Astrocyte (in vitro differentiated cells and primary cell): ENCODE measurements at places on chromosomes 6 and 20. TPM values are rescaled to one million over a fixed set of nuclear protein-coding genes. Genes with fewer than 3 reads are reported as not detected.

The RAET1G gene
- not detected in 2 replicates for total RNA-seq

The TCF21 gene
- total RNA-seq, result 0.52 and 0.94 TPM in 2 replicates

The CCN6 gene
- not detected in 2 replicates for total RNA-seq

The USP49 gene
- 3.8 and 5.5 TPM in 2 replicates for total RNA-seq

The RAET1E gene
- not detected in 2 replicates for total RNA-seq

The TGM2 gene
- 48.2 and 98.9 TPM in 2 replicates for total RNA-seq

The B3GALT4 gene
- total RNA-seq, result 1.5 and 1.8 TPM in 2 replicates

The AKAP12 gene
- total RNA-seq, result 76.1 and 115 TPM in 2 replicates

The EPHA7 gene
- 0.55 and 0.82 TPM in 2 replicates for total RNA-seq

The SALL4 gene
- total RNA-seq, result 15.0 and 21.7 TPM in 2 replicates

The MUC21 gene
- total RNA-seq, result not detected in 2 replicates

The SRSF12 gene
- 7.0 and 9.2 TPM in 2 replicates for total RNA-seq

The HFE gene
- total RNA-seq, result 5.7 and 7.7 TPM in 2 replicates

- peaks cover under 1% of the 10 kb centered on the region for H3K36me3 ChIP-seq
- H3K4me3 ChIP-seq, result no peak overlapping the region
- H3K27ac ChIP-seq, result no peak overlapping the region
- H3K4me1 ChIP-seq, result peaks cover 3% of the 10 kb centered on the region
- DNase-seq, result peak; percentile 43
These were observed 39.2 kb downstream of the PLAGL2 start for GRCh38 chr20:32168184-32168910.

- peaks cover 5% of the 10 kb centered on the region for H3K4me1 ChIP-seq
- no peak overlapping the region for H3K4me3 ChIP-seq
- no peak overlapping the region for H3K27ac ChIP-seq
- DNase-seq, result peak; percentile 10
These were observed 132.6 kb downstream of the PHACTR1 start for GRCh38 chr6:12848964-12849808.

DNA sequence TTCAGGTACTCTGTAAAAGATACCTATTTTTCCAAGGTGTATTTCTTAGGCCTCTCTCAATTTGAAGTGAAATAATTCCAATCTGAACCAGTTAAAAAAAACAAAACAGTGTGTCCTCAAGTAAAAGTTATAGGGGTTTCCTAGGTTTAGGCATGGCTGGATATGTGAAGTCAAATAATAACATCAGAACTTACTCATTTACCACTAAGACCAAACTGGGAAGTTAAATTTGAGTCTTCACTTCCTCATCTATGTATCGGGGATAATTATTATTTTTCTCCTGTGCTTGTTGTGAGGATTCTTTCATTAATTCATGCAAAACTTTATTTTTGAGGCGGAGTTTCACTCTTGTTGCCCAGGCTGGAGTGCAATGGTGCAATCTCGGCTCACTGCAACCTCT is 86.2 kb upstream of the PTPRK start:
- H3K4me3 ChIP-seq, result no peak overlapping the region
- H3K27me3 ChIP-seq, result no peaks in the 10 kb centered on the region
- no peak for DNase-seq
- no peak overlapping the region for H3K27ac ChIP-seq

DNA sequence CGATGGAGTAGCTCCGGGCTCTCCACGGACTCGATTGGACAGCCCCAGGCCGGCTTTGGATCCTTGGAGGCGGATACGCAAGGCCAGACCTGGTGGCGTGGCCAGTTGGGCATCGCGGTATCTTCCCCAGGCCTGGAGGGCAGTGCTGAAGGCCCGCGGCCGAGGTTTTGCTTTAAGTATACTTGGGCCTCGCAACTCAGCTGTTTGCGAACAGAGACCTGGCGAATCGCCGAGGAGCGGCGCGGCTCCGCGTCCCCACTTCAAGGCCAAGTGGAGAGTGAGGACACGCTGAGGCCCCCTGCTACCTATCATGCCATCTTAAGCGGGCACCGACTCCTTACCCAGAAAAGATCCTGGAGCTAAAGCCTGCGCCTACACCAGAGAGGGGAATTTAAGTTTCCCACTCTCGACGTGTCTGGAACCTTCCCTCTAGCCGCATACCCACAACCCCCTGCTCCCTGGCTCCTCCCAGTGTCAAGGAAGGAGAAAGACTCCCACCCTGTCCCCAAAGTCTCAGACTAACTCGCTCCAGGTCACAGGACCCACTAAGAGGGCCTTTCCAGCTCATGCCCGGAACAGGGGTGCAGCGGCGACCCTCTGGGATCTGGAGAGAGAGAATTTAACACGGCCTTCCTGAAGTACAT is 4.1 kb downstream of the LINC00237 start:
- no peak overlapping the region for H3K4me3 ChIP-seq
- H3K27me3 ChIP-seq, result peaks cover 93% of the 10 kb centered on the region
- no peak overlapping the region for H3K27ac ChIP-seq
- H3K4me1 ChIP-seq, result peaks cover 4% of the 10 kb centered on the region
- DNase-seq, result no peak
- H3K36me3 ChIP-seq, result no peaks in the 10 kb centered on the region

DNA sequence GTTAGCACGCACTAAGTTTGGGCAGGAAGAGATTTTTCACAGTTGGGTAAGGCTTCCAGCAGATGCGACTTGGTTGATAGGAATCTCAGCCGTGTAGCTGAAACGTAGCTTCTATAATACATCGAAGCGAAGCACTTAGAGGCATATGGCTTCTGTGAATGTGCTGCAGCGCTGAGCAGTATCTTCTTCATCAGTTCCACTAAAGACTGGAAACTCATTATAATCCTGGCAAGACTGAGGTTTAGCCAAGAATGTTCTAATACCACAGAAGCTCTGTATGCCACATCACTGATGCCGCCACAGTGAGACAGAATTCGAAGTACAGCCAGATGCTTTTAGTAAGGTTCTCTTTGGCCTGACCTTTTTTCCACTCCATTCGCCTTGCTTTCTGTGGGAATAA is 680.2 kb upstream of the AGPAT4 start:
- no peak overlapping the region for H3K27ac ChIP-seq
- H3K4me3 ChIP-seq, result no peak overlapping the region
- no peaks in the 10 kb centered on the region for H3K36me3 ChIP-seq
- no peaks in the 10 kb centered on the region for H3K4me1 ChIP-seq
- peak; percentile 47 for DNase-seq

GRCh38 chr20:2341336-2341735 is 39.4 kb upstream of the TGM6 start:
- H3K36me3 ChIP-seq, result no peaks in the 10 kb centered on the region
- no peak overlapping the region for H3K27ac ChIP-seq
- H3K27me3 ChIP-seq, result peaks cover 4% of the 10 kb centered on the region
- H3K4me1 ChIP-seq, result no peaks in the 10 kb centered on the region

DNA sequence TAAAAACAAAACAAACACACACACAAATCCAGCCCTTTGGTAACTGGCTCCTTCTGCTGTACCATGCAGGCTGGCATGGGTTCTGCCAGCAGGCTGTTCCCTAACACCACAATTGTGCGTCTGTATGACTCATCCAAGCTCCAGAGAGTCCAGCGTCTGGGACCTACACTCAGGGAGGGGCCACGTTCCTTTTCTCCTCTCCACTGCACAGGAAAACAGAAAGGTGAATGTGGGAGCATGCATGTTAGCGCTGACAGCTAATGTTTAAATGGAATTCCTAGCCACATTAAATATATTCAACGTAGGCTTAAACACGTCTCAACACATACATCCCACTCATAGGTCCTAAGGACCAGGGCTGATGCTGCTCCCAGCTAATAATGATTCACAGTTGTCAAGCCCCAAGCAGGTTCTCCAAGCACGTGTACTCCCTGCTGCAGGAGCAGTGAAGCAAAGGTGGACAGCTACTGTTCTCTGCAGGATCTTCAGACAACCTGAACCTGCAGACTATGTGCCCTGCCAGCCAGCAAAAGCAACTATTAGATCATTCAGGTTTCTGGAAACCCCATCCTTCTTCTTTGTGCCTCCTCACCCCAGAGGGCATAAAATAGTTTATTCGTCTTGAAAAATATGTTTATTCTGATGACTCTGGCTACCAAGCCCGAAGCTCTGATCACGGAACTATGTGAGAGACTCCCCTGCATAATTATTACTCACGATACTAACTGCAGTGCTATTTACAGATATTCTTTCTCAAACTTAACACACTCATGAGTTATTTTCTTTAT is 20.9 kb downstream of the MAP1LC3A start:
- H3K4me3 ChIP-seq, result no peak overlapping the region
- peaks cover 34% of the 10 kb centered on the region for H3K4me1 ChIP-seq
- H3K27ac ChIP-seq, result peak overlapping the region; percentile 14
- H3K27me3 ChIP-seq, result no peaks in the 10 kb centered on the region
- peak; percentile 68 for DNase-seq

DNA sequence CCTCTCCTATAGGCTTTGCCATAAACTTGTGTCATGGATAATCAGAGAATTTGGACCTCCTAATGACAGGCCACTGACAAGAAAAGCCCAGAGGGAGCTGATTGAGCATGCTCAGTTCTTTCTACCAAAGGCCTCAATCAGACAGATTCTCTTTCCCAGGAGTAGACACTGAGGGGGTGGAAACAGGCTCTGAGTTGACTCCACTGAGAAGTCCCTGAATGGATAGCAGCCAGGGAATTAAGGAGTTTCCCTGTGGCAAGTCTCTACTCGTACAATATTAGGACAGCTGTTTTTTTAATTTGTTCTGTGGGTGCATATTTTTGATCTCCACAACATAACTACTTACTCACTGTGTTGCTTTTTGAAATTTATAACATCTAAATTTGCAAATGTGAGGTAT is 63.3 kb downstream of the SLC16A10 start:
- no peaks in the 10 kb centered on the region for H3K4me1 ChIP-seq
- DNase-seq, result no peak
- H3K27me3 ChIP-seq, result peaks cover 10% of the 10 kb centered on the region
- H3K36me3 ChIP-seq, result no peaks in the 10 kb centered on the region
- H3K27ac ChIP-seq, result no peak overlapping the region
- H3K4me3 ChIP-seq, result no peak overlapping the region

GRCh38 chr6:149028767-149029405 is 282.1 kb downstream of the UST start:
- no peaks in the 10 kb centered on the region for H3K27me3 ChIP-seq
- no peak overlapping the region for H3K4me3 ChIP-seq
- H3K36me3 ChIP-seq, result no peaks in the 10 kb centered on the region
- no peak overlapping the region for H3K27ac ChIP-seq
- peaks cover 37% of the 10 kb centered on the region for H3K4me1 ChIP-seq

- H3K27ac ChIP-seq, result no peak overlapping the region
- no peak for DNase-seq
- H3K36me3 ChIP-seq, result no peaks in the 10 kb centered on the region
- no peak overlapping the region for H3K4me3 ChIP-seq
- no peaks in the 10 kb centered on the region for H3K27me3 ChIP-seq
These were observed 182.4 kb downstream of the MCHR2 start for GRCh38 chr6:99811636-99812035.

- H3K27ac ChIP-seq, result no peak overlapping the region
- no peaks in the 10 kb centered on the region for H3K4me1 ChIP-seq
- H3K36me3 ChIP-seq, result no peaks in the 10 kb centered on the region
- no peaks in the 10 kb centered on the region for H3K27me3 ChIP-seq
These were observed 266.5 kb downstream of the C6orf118 start for GRCh38 chr6:165042912-165043311.

DNA sequence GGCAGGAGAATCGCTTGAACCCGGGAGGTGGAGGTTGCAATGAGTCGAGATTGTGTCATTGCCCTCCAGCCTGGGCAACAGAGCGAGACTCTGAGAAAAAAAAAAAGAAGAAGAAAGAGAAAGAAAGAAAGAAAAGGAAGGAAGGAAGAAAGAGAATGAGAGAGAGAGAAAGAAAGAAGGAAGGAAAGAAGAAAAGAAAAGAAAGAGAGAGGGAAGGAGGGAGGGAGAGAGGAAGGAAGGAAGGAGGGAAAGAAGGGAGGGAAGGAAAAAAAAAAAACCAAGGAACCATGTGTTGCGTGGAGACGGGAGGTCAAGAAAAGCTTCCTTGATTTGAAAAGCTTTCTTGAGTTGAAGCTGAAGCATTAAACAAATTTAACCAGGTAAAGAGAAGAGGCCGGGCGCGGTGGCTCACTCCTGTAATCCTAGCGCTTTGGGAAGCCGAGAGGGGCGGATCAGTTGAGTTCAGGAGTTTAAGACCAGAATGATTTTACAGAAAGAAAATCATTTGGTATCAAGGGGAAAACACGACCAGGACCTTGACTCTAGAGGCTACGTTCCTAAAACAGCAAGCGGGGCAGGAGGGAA is 90.5 kb upstream of the PRSS16 start:
- H3K4me1 ChIP-seq, result peaks cover 5% of the 10 kb centered on the region
- no peaks in the 10 kb centered on the region for H3K36me3 ChIP-seq
- H3K27ac ChIP-seq, result no peak overlapping the region
- peak overlapping the region; percentile 66 for H3K4me3 ChIP-seq

DNA sequence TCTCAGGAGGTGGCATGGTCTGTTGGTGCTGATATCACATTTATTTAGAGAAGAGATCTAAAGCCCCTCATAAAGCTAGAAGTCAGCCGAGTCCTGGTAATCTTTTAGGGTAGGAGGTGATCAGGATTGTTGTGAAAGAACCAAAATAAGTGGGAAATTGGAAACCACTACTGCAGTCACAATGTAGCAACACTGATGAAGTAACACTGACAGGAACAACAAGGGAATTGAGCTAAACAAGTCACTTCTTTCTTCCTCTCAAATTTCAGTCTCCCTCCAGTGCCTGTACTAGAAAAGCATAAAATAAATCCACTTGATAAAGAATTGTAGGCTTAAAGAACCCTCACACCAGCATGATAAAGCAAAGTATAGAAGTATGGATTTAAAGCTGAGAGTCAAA is 1509.0 kb downstream of the GRIK2 start:
- no peaks in the 10 kb centered on the region for H3K4me1 ChIP-seq
- H3K27ac ChIP-seq, result no peak overlapping the region
- H3K27me3 ChIP-seq, result no peaks in the 10 kb centered on the region
- DNase-seq, result no peak
- no peak overlapping the region for H3K4me3 ChIP-seq

- H3K4me1 ChIP-seq, result peaks cover 13% of the 10 kb centered on the region
- H3K27me3 ChIP-seq, result no peaks in the 10 kb centered on the region
- no peaks in the 10 kb centered on the region for H3K36me3 ChIP-seq
- no peak overlapping the region for H3K4me3 ChIP-seq
- peak; percentile 26 for DNase-seq
These were observed 41.7 kb downstream of the MOCS1 start for GRCh38 chr6:39892490-39893129.

DNA sequence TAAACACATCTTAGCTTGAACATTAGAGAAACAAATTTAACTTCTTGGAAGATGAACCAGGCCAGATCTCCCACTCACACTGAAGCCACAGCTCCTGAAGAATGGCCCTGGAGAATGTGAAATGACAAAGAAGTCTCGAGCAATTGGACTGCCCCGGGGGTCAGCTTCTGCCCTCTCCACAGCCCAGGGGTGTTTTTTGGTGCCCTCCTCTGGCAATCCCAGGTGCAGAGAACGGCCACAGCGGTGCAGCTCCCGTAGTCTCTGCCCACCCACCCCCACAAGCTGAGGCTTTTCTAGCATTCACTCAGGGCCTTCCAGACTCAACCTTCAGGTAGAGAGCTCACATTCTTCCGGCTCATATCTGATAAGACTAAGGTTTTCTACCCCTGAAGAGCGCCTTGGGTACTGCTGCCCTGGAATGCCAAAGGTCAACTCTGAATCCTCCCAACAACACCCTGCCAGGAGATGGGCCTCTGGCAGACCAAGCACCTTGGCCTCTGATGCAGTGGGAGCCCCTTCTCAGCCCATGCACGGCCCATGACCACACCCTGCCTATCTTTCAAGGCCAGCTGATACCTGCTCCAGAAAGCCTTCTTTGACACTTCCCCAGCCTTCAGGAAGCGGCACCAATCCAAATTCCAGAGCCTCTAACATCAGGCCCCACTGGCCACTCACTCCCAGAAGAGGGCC is 208.3 kb downstream of the SYNDIG1 start:
- peaks cover 16% of the 10 kb centered on the region for H3K4me1 ChIP-seq
- H3K27ac ChIP-seq, result no peak overlapping the region
- DNase-seq, result no peak
- H3K27me3 ChIP-seq, result no peaks in the 10 kb centered on the region
- H3K4me3 ChIP-seq, result no peak overlapping the region

- H3K4me1 ChIP-seq, result peaks cover 14% of the 10 kb centered on the region
- peak; percentile 94 for DNase-seq
- H3K27me3 ChIP-seq, result no peaks in the 10 kb centered on the region
- H3K4me3 ChIP-seq, result no peak overlapping the region
- no peaks in the 10 kb centered on the region for H3K36me3 ChIP-seq
These were observed 334.1 kb upstream of the CITED2 start for GRCh38 chr6:139708337-139709199.
